Activated naive CD4-positive, alpha-beta T cell (primary cell): ENCODE measurements at places on chromosomes 1 and 21.

GRCh38 chr1:91828583-91829281 lies 57.2 kb downstream of the TGFBR3 start:
- no peak for DNase-seq

GRCh38 chr1:236308827-236309226 lies 27.1 kb upstream of the ERO1B start:
- no peak for DNase-seq

- DNase-seq: no peak
Observed at GRCh38 chr1:53934170-53934765, 11.2 kb downstream of the IFT25 start.

- DNase-seq: no peak
Observed at GRCh38 chr1:207145401-207146058, 41.5 kb downstream of the C4BPA start.

DNA sequence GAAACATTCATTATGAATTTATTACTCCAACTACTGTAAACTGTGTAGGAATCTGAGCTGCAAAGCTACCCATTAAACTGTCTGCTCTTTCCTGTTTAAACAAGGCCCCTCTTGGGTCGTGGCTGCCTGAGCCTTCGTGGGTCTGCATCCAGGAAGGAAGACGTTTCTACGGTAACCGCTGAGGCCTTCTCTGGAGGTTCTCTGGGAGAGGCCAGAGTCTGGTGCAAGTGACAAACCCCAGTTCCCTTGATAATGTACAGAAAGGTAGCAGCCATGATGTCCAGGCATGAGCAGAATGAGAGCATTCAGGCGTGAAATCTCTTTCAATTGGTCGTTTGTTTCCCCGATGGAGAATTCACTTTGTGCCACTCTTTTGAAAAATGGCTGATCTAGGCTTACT lies 350.2 kb downstream of the PLPP3 start:
- DNase-seq: no peak

GRCh38 chr1:182087719-182088350 lies 26.3 kb upstream of the ZNF648 start:
- no peak for DNase-seq

- no peak for DNase-seq
Observed at GRCh38 chr21:31992391-31992790, 119.6 kb downstream of the HUNK start.
